ENCODE measurements at places on chromosomes 6 and 20.

GRCh38 chr20:3647473-3647872, 15.7 kb downstream of the GFRA4 start:
- no peak for DNase-seq

- no peak for DNase-seq
Measured at GRCh38 chr20:34574426-34574825, 15.9 kb downstream of the MAP1LC3A start.

GRCh38 chr20:15242773-15243172, 905.4 kb upstream of the FLRT3 start:
- DNase-seq, result no peak

DNA sequence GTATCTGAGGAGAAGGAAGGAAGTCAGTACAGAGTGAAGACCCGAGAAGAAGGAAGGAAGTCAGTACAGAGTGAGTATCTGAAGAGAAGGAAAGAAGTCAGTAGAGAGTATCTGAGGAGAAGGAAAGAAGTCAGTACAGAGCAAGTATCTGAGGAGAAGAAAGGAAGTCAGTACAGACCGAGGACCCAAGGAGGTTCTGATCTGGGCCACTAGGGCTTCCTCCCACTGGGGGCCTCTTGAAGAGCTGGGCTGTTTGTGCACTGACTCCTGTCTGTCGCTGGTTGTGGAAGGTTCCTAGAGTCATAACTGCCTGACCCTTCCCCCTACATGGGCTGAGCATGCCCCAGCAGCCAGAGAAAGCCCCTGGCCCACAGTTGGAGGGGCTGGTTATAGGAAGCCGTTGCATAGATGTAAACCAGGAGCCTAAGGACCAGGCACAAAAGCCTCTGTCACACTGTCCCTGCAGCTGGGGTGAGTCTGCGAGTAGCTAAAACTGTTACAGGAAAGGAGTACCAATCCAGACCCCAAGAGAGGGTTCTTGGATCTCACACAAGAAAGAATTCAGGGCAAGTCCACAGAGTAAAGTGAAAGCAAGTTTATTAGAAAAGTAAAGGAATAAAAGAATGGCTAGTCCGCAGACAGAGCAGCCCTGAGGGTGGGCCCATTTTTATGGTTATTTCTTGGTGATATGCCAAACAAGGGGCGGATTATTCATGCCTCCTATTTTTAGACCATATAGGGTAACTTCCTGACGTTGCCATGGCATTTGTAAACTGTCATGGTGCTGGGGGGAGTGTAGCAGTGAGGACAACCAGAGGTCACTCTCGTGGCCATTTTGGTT, 395.9 kb downstream of the PREX1 start:
- DNase-seq, result no peak

- DNase-seq, result no peak
Measured at GRCh38 chr6:71982389-71982788, 96.0 kb downstream of the RIMS1 start.
